AG08395 (cell line): ENCODE measurements at places on chromosomes 1 and 21.

DNA sequence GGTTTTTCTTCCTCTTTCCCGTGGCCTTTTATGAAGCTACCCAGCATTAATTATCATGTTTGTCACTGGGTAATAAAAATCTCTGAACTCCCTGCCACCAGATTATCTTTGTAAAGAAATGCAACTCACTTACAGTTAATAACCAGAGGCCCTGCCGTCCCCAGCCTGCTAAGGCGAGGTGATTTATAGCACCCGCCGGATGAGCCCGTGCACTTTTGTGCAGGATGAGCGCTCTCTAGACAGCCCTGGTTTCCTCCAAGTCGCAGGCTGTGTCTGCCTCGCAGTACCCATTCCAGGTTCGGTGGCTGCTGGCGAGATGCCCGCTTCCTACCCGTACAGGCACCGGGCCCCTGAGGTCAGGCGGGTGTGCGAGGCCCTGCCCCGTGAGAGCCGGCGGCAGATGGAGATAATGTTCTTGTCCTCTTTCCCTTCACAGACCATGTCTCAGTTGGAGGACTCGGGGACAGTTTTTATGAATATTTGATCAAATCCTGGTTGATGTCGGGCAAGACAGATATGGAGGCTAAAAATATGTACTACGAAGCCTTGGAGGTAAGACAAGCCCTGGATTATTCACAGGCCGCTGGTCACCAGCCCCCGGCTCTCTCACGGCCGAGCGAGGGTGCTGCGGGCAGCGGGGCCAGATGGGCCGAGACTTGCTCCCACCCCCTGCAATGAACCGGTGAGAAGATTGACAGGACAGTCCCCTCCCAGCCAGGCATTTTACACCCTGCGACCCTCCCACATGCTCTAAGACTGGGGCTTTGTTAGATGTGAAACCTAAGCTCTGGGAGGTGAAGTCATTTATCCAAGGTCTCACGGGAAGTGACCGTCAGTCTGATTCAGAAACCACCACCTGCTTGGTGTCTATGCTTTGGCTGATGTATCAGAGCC lies 28.5 kb upstream of the SELENON start:
- DNase-seq, result no peak

DNA sequence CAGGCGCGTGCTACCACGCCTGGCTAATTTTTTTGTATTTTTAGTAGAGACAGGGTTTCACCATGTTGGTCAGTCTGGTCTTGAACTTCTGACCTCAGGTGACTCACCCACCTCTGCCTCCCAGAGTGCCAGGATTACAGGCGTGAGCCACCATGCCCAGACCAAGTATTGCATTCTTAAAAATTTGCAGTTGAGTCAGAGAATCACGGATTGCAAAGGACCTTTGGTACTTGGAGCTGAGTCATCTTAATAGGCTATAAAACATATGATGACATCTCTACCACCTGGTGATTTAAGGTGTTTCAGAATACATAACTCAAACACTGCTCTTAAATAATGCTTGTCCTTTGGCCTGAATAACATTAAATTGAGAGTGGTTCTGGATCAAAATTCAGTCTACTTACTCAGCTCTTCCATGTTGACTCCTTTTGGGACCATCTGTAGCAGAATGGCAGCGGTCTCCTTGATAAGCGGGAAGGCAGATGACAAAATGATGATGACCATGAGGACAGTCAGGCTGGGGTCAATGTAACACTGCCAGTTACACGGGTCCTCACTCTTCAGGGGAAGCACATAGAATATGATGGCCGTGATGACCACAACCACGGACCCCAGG lies 10.4 kb downstream of the SLC30A10 start:
- DNase-seq, result no peak

DNA sequence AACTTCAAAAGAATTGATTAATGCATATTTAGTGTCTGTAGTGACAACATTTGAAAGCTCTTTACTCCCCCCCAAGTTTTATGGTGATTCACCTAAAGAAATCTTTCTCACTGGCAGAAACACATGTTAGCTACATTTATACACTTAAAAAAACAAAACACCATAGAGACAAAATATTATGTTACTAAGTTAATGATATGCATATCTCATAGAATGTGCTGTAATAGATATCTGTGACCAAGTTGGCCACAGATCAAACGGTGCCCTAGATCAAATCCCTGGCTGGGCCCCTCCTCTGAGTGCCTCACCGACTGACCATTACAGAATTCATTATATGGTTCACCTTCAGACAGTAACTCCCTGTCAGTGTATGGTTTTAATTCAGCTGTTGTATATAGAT lies 322.1 kb upstream of the LYPLAL1 start:
- DNase-seq, result no peak

DNA sequence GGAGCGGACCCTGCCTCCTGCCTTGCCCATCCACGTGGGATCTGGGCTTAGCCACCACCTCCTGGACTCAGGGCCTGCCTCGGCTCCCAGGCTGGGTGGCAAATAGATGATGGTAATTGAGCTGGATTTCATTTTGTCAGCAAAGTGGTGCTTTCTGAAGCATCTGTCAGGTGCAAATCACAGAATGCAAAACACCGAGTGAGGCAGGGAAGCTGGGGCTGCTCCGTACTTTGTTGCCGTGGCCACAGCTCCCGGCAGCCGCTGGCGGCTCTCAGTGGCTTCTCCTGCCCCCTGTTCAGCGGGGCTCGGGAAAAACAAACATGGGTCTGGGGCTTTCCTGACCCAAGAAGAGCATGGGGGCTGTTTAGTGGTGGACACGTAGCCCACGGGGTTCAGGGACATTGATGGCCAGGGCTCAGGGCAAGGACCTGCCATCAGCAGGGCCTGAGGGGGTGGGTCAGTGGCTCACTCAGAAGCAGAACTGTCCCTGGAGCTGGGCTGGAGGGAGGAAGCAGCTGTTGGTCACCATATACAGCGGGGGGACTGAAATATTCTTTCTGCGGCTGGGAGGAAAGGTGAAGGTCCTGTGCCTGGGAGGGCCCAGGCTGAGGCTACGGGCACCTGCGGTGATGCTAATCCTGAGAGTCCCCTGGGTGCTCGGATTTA lies 130.0 kb upstream of the VAMP3 start:
- no peak for DNase-seq

GRCh38 chr1:16187748-16188401 lies 24.6 kb downstream of the ARHGEF19 start:
- peak; percentile 87 for DNase-seq

GRCh38 chr1:174218983-174219382 lies 59.7 kb downstream of the RABGAP1L start:
- DNase-seq, result no peak

DNA sequence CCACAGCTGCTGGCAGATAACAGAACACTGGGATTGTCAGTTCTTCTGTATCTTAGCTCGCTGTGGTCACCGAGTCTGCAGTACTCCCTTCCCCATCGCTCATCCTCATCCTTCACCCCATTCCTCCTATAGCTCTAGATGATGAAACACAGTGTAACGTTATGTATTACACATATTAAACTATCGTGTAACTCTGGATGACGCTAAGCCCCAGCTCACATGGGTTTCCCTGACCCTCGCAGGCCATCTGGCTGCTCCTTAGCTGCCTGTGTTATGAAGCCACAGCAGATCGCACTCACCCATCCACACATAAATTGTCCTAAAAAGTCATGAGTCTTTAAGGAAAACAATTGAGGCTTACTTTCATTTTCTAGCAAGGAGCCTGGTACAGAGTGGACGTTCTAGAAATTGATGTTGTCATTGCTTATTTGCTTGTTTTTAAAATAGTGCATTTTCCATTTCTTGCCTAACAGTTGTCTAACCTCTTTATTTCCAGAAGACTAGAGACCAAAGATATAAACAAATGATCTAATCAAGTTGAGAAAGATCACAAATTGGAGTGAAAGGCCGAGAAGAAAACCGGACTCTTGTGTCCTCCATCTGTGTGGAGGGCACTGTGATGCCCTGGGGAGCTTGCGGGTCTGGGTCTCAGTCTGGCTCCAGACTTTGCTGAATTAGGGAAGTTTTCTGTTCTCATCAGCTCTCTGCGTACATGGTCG lies 24.3 kb upstream of the PCP4 start:
- DNase-seq, result no peak

GRCh38 chr1:83692524-83693381 lies 306.2 kb downstream of the TTLL7 start:
- DNase-seq, result no peak

- DNase-seq, result no peak
Observed at GRCh38 chr1:1367315-1367714, 7.7 kb downstream of the AURKAIP1 start.

DNA sequence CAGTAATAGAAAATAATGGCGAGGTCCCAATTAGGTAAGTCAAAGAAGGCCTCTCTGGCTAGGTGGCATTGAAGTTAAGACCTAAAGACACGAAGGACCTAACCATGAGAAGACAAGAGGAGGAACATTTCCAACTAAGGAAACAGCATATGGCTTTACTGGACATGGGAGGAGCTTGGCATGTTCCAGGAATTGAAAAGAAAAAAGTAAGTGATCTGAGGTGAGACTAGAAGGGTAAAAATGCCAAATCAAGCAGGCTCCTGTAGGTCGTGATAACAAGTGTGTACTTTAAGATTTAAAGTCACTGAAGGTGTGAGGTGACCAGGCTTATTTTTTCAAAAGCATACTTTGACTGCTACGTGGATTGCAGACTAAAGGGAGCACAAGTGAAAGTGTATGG lies 13.4 kb upstream of the CLCC1 start:
- DNase-seq, result no peak

GRCh38 chr21:36567216-36567885 lies 87.4 kb upstream of the CLDN14 start:
- no peak for DNase-seq

DNA sequence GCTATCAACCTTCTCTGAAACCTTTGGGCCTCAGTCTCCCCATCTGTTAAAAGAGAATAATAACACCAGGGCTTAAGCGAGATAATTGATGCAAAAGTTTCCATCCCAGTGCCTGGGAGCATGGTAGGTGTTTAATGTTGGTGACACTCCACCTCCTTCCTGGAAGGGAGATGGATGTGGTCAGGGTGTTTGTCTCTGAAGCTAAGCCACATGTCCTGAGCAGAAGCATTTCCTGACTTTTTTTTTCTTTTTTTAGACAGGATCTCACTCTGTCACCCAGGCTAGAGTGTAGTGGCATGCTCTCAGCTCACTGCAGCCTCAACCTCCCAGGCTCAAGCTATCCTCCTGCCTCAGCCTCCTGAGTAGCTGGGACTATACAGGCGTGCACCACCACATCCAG lies 72.6 kb upstream of the HMGB4 start:
- no peak for DNase-seq

DNA sequence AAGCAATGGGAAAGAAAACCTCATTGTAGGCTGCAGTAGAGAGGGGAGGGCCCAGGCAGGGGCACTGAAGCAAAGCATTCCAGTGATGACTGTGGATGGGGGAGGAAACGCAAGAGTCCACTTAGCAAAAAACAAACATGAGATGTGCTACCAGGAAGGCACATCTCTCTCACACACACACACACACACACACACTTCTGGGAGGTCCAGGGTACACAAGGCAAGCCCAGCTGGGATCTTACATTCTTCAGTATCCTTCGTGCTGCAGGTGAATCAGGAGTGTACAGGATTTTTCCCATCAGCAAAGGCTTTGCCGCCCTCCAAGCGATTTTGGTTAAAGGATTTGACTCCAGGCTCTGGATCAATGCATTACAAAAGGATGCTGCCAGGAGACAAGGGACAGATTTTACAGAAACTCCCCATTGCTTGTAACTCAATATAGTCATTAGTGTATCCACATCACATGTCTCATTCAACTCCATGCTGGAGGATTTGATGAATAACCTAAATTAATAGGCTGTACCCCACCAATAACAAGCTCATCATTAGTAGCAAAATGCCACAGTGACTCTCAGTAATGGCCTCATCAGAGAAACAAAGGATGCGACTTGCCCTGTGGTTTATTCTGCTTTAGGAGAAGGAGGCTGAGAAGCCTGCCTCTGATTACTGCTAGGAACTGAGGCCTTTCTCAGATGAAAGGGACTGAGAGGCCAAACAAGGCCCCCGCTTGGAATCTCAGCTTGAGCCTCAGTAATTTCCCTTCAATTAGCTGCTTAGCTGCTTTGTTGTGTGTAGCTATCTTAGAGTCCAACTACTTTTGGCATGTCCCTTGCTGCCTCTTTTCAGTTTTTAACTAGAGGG lies 41.6 kb downstream of the ABCA4 start:
- DNase-seq, result no peak

- no peak for DNase-seq
Observed at GRCh38 chr1:46927249-46927835, 13.9 kb downstream of the CYP4A11 start.

GRCh38 chr1:66271904-66272254 lies 262.1 kb upstream of the SGIP1 start:
- DNase-seq, result peak; percentile 65

DNA sequence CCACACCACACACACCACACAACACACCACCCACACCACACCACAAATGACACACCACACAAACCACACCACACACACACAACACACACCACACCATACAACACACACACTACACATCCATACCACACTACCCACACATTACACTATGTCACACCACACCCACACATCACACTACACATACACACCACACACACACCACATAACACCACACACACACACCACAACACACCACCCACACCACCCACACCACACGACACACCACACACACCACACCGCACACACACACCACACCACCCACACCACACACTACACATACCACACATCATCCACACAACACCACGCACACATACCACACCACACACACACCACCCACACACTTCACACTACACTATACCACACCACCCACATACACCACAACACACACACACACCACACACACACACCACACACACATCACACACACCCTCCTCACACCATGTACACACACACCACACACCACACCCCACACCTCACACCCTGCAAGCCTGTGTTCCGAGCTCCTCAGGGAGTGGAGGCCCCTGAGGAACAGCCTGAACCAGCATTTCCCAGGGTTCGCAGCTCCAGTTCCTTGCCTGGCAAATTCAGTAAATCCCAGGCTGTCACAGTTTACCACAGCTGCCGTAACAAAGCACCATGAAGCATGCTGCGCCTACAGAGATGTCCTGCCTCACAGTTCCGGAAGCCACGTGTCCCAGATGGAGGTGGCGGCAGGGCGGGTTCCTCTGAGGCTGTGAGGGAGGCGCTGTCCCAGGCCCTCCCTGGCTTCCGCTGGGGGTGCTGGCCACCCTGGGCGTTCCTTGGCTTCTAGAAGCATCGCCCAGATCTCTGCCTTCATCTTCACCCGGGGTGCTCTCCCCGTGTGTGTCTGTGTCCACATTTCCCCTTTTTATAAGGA lies 69.8 kb upstream of the ATP5PO start:
- no peak for DNase-seq

- DNase-seq, result no peak
Observed at GRCh38 chr1:54475357-54475881, 69.2 kb upstream of the SSBP3 start.

GRCh38 chr1:208509072-208509471 lies 264.9 kb upstream of the PLXNA2 start:
- no peak for DNase-seq
